ENCODE measurements at places on chromosomes 2 and 18. TPM values are rescaled to one million over a fixed set of nuclear protein-coding genes. Genes with fewer than 3 reads are reported as not detected.

- no peak for DNase-seq
Measured at GRCh38 chr2:47021301-47022009, 105.8 kb upstream of the MCFD2 start.

DNA sequence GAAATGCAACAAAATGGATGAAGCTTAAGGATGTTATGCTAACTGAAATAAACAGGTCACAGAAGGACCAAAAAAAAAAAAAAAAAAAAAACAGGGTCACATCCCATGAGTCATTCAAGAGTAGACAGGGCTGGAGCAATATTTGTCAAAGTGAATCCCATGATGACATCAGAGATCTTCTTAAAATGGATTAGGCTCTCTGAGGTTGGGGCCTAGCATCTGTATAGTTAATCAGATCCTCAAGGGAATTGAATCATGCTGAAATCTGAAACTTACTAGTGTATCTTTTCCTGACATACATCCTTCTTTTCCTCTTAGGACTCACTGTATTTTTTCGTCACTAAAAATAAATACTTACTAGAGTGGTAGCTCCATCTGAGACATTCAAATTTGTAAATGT, 380.6 kb upstream of the NXPH2 start:
- DNase-seq, result no peak

DNA sequence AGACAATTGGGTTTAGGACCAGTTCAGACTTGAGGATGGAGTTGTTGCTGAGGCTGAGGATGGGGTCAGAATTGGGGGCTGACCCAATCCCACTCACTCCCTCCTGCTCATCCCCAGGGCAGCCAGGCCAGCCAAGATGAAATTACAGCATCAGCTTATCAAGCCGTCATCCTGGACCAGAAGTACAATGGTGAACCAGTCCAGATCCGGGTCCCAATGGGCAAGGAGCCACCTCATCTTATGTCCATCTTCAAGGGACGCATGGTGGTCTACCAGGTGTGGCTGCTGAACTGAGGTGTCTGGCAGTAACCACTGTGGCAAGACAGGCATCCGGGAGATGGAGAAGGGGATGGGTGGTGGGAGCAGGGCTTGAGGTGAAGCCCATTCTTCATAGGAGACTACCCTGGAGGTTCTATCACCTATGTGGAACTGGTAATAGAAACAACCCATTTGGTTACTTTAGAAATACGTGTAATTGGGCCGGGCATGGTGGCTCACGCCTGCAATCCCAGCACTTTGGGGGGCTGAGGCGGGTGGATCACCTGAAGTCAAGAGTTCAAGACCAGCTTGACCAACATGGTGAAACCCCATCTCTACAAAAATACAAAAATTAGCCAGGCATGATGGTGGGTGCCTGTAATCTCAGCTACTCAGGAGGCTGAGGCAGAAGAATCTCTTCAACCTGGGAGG, 13.9 kb downstream of the VIL1 start:
- no peak for DNase-seq

DNA sequence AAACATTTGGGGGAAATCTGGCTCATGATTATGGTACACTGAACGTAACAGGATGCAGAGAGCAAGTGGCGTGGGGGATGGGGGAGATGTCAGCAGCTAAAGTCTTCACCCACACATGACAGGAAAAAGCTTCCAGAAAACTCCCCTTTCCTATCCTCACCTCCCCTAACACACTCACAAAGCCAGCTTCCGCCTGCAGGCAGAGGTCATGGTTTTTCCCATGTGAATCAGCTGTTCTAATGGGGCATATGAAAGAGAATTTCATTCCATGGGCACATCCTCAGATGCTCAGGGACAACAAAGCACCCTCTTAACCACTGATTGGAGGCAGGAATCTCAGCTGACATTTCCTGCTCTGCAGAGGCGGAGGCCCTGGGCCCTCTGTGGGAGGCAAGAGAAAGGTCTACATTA, 129.1 kb downstream of the TSN start:
- no peak for DNase-seq

DNA sequence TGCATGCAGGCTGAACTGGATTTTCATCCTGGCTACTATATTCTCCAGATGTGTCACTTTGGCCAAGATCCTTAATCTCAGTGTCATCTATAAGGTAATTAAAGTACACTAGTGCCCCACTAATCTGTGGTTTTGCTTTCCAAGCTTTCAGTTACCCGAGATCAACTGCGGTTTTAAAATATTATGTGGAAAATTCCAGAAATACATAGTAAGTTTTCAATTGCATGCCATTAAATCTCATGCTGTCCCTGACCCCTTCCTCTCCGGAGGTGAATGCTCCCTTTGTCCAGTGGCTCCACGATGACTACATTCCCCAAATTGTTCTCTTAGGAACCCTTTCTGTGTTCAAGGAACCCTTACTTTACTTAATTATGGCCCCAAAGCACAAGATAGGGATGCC, 5.3 kb upstream of the TYMS start:
- no peak for DNase-seq

- no peak for DNase-seq
Measured at GRCh38 chr2:205628422-205628821, 53.9 kb upstream of the NRP2 start.

DNA sequence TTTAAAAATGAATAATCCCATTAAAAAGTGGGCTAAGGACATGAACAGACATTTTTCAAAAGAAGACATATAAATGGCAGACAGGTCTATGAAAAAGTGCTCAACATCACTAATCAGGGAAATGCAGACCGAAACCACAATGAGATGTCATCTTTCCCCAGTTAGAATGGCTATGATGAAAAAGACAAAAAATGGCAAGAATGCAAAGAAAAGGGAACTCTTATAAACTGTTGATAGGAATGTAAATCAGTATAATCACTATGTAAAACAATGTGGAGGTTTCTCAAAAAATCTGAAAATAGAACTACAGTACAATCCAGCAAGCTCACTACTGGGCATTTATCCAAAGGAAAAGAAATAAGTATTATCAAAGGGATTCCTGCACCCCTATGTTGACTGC, 169.2 kb downstream of the METTL4 start:
- no peak for DNase-seq

DNA sequence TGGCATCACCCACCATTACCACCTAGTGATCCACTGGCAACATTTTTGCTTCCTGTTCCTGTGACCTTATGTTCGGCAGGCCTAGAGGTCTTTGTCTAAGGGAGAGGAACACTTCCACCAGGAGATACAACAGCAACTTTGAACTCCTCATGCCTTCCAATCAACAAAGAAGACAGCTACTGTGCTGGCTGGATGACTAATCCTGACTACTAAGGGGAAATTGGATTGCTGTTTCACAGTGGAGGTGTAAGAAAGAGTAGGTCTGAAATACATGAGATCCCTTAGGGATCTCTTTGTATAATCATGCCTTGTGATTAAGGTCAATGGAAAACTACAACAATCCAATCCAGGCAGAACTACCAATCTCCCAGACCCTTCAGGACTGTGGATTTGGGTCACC, 45.2 kb downstream of the EIF2AK3 start:
- no peak for DNase-seq

DNA sequence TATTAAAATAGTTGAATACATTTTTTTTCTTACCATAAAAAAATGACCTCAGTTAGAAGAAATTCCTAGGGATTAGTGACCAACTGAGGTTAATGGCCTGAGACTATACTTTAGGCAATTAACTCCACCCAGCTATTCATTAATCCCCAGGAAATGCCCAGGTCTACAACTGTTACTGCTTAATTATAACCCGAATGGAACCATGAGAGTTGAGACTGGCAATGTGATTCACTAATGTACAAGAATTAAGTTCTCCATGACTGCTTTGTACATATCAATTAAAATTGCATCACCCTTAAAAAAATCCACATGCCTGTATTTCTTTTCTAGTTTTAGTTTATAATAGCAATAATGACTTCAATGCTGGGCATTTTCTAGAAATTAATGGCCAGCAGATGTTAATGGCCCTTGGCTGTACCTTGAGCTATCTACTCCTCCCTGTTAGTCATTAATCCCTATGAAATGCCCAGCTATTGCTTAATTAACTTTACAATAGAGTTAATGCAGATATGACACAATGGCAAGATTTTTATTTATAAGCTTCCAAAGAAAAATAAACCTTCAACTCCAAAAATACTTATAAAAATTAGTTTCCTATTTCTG, 44.1 kb downstream of the ERBB4 start:
- no peak for DNase-seq

DNA sequence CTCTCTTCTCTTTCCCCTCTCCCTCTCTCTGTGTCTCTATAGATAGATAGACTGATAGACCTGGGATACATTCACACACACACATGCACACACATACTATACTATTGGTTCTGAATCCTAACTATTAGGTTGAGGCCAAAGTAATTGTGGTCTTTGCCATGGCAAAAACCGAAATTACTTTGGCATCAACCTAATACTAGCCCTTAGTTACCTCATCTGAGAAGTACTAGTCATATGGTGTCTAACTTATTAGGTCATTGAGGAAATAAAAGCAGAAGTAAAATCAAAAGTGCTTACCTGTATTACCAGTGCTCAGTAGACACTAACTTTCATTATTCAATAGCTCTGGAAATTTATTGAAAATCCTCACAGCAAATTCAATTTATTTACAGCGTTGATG, 451.5 kb downstream of the EPHA4 start:
- no peak for DNase-seq

GRCh38 chr2:140892911-140893637, 1237.7 kb downstream of the LRP1B start:
- no peak for DNase-seq

- DNase-seq, result no peak
Measured at GRCh38 chr2:142868229-142868762, 9.2 kb upstream of the KYNU start.

DNA sequence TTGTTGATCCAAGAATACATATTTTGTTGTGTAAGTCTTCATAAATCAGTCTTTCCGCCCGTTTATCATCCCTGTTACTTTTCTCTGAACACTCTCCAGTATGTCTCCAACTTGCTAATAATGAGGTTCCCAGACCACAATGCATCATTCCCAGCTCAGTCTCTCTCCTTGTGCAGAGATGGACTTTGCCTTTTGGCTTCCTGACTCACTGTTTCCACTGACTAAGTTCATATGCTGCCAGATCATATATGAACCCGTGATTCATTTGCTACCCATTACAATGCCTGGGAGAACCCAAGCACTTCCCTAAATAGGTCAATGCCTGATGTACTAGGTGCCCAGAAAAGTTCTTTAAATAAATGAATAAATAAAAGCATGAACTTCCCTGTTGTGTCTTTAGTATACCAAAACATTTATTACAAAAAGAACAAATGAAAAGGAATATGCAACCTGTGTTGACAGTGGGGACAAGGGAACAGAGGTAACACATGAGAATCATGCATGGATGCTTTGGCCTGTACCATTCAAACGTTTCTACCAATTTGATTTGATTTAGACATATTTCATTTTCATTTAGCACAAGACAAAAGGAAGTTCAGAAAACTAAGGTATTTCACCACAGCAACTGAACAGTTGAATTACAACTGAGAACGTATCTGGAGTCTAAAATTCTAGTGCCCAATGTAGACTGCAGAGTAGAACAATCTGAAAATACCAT, 215.4 kb upstream of the HNRNPA3 start:
- DNase-seq, result no peak

- DNase-seq, result no peak
Measured at GRCh38 chr2:28927469-28927868, 33.0 kb downstream of the WDR43 start.

DNA sequence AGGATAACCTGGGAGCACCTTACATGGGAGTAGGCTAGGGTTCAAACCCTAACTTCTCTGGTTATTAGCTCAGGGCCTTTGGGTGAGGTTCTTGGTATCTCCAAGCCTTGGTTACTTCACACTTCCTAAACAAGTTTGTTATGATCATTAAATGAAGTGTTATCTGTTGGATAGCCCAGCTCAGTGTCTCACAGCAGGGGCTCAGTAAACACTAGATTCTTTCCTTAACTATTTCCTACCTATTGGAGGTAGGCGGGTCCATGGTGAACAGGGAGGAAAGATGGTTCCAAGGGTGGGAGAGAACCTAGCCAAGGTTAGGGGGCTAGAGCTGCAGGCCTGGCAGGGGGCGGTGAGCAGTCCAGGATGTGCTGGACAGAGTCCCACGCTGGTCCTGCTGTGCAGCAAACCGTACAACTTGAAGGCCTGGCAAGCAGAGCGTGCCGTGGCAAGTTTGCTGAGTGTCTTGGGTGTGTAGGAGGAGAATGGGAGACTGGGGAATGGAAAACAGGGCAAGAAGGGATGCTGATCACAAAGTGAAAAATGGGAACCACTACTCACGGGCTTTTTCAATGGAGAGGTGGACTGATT, 259.1 kb downstream of the PRKCE start:
- DNase-seq, result no peak

DNA sequence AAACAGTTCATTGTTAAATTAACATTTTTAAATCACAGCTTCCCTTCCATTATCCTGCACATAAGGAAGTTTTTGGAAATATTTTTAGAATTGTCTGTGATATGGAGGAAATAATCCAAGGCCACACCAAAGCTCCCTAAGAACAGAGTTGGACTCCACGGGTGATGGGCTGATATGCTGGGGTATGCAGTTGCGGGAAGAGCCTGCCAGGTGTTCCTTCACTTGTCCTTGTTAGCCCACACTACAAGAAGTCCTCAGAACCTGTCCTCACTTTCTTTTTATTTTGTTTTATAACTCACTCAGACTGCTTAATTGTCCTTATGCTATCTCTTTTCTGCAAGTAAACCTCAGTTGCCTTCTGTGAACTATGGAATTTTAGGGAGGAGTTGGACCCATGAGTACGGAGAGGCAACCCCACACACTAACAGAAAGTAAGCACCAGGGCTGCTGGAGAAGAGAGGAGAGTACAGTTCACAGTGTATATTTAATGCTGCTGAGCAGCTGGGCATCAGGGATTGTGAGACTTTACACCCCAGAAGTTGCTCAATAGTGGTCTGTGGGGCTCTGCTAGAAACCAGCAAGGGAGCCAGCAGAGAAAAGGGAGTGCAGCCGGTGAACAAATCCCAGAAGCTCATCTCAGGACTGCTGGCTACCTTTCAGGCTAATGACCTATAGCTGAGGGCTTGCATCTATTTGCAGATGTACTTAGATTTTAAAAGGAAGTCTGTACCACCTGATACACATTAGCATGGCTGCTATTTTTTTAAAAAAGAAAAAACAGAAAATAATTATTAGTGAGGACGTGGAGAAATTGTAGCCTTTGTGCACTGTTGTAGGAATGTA, 280.1 kb upstream of the STON1 start:
- DNase-seq, result no peak

GALNT5 gene
- total RNA-seq, result not detected

FAM110C gene
- 0.44 TPM for total RNA-seq

POU3F3 gene
- not detected for total RNA-seq

GNAL gene
- total RNA-seq, result 0.04 TPM

REV1 gene
- 30.0 TPM for total RNA-seq

TANC1 gene
- total RNA-seq, result 0.11 TPM

PASK gene
- total RNA-seq, result 92.8 TPM

GCKR gene
- not detected for total RNA-seq

COBLL1 gene
- total RNA-seq, result not detected

TDRD15 gene
- total RNA-seq, result 0.04 TPM

TOGARAM2 gene
- total RNA-seq, result 5.2 TPM

CXCR1 gene
- total RNA-seq, result not detected
